GOT3 (cell line): ENCODE measurements at places on chromosomes 13 and 19.

GRCh38 chr19:50708179-50708879 lies 11.3 kb downstream of the SHANK1 start:
- DNase-seq = no peak

DNA sequence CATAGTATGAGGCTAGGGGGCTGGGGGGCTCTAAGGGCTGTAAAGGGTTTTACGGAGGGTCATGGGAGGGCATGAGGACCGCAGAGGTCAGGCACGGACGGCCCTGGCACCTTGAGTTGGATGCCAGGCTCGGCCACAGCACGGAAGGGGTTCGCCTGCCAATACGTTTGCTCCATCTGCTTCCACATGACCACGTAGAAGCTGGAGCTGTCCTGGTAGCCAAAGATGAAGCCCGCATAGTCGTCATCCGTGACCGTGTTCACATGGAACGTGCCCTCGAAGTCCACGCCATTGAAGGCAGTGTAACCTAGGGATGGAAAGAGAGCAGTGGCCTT lies 6.4 kb downstream of the COMP start:
- no peak for DNase-seq

GRCh38 chr13:45195421-45195820 lies 5.4 kb downstream of the KCTD4 start:
- no peak for DNase-seq

GRCh38 chr13:58767566-58767965 lies 1136.0 kb downstream of the PCDH17 start:
- no peak for DNase-seq

GRCh38 chr13:44434766-44435141 lies 61.1 kb downstream of the SERP2 start:
- no peak for DNase-seq

DNA sequence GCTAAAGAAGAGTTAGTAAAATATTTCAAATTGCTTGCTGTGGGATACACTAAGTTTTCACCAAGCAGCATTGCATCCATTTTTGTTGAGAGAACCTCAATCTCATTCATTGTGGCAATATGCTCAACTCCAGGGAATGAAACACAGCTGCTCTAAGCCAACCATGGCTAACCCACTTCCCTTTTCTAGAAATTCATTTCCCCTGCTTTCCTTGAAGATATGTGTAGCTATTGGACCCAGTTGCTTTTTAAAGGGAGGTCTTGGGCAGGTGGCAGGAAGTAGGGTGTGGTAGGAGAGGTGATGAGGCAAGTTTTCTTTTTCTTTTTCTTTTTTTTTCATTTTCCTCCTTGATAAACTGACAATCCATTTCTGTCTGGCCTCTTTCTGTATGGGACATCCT lies 452.2 kb downstream of the FGF14 start:
- DNase-seq = no peak

GRCh38 chr13:28313579-28313978 lies 175.2 kb downstream of the PAN3 start:
- no peak for DNase-seq

- DNase-seq = no peak
Measured at GRCh38 chr13:60448907-60449510, 52.0 kb downstream of the TDRD3 start.

- DNase-seq = no peak
Measured at GRCh38 chr13:82136880-82137279, 1745.4 kb downstream of the SLITRK1 start.

GRCh38 chr13:28248080-28248479 lies 109.7 kb downstream of the PAN3 start:
- DNase-seq = no peak

- no peak for DNase-seq
Measured at GRCh38 chr19:4130744-4131438, 7.0 kb upstream of the MAP2K2 start.

DNA sequence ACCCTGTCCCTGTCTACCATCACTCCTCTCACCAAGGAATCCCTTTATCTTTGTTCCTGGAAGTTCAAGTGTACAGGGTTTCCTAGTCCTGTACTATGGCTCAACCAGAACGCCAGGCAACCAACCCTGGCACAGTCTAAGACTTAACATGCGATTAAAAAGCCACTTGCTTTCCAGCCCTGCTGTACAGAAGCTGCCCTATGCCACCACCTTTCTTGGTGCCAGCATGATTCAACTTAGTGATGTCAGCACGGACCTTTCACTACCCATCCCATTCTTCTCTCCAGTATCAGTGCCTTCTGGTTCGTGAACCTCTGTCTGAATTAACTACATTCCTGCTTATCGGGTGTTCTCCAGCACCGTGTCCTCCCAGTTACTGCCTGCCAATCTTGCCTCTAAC lies 151.1 kb downstream of the KLF12 start:
- no peak for DNase-seq

DNA sequence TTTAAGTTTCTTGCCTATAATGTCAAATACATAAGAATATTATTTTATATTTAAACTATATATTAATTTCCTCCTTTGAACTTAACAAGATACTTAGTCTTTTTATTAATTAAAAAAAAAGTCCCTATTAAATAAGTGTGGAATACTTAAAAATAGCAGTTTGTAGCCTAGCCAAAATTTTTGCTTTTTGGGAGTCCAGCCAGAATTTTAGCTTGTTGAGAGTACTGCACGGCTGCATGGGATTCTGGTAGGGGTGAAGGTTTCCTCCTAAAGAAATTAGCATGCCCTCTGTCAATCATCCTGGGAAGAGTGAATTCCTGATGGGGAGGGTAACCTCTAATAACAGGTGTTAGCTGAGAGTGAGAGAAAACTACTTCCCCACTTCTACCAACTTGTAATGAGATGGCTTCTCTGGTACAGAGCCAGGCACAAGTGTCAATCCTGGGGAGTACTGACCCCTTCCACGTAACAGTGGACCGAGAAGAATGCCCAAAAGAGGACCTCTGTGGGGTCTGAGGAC lies 195.7 kb downstream of the SPRY2 start:
- DNase-seq = no peak

DNA sequence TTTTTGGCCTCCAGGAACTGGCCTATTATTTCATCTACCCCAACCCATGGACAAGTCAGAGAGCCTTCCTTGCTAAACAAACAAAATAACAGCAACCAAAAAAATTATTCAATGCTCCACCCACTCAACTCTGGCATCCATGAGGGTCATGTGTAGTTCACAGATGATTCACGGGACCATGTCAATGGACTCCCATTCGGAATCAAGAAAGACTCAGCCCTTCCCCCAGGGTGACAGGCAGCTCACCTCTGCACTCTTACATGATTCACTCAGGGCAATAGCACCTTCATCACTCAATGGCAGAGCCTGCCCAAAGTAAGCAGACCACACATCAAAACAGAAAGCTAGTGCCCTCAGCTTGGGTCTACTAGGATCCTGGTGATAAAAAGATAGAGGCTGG lies 14.3 kb upstream of the SCEL start:
- DNase-seq = no peak

- peak; percentile 8 for DNase-seq
Measured at GRCh38 chr19:16886305-16886880, 2.4 kb upstream of the F2RL3 start.

GRCh38 chr19:31164791-31165251 lies 184.4 kb downstream of the TSHZ3 start:
- DNase-seq = no peak

DNA sequence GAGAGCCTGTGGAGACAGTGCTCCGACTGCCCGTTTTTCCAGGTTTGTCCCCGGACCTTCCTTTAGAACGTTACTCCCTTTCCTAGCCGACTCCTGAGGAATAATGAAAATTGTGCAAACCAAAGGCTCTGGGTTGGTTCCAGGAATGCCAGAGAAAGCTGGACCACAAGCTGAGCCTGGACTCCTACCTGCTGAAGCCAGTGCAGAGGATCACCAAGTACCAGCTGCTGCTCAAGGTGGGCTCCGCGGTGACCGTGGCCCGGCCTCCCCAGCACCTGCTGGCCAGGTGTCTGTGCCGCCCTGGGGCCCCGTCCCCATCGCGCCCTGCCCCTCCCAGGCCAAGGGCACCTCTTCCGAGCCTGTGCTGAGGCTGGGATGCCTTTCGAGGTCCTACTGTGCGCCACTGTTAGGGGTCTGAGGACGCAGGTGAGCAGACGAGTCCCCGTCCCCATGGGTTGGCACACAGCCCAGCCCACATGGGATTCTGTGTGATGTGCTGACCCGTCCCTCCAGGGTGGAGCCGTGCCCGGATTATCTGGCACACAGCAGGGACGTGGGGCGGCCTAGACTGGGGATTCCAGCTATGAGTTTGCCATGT lies 20.5 kb upstream of the F7 start:
- no peak for DNase-seq

- DNase-seq = no peak
Measured at GRCh38 chr19:14915116-14915515, 26.2 kb upstream of the OR7C2 start.

GRCh38 chr13:90443268-90443667 lies 904.2 kb upstream of the MIR17HG start:
- no peak for DNase-seq

DNA sequence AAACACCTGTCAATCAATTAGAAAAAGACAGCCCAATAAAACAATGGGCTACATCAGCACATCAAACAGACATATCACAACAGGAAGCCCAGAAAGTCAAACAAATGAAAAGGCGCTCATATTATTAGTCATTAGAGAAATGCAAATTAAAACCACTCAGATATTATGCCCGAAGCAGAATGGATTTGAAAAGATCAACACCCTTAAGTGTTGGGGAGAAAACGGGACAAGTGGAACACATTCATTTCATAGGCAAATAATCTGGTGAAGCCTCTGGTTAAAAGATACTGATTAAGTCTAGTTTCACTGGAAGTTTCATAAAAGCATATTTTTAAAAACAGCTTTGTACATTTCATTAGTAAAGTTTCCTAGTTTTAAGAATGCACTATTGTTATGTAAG lies 17.4 kb downstream of the NLRP9 start:
- no peak for DNase-seq

DNA sequence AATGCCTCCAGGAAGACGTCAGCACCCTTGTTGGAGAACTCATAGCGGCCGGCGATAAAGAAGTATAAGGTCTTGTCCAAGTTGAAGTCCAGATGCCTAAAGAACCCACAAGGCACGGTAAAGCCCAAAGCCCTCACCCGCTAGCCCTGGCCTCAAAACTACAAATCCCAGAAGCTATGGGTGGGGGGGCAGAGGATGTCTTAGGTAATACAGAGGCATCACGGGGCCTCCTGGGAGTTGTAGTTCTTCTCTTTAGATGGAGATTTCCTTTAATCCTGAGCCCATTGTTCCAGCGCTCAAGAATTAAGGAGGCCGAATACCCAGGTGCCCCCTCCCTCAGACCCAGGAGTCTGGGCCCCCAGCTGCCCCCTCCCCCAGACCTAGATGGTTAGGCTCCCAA lies 10.8 kb downstream of the GYS1 start:
- no peak for DNase-seq

DNA sequence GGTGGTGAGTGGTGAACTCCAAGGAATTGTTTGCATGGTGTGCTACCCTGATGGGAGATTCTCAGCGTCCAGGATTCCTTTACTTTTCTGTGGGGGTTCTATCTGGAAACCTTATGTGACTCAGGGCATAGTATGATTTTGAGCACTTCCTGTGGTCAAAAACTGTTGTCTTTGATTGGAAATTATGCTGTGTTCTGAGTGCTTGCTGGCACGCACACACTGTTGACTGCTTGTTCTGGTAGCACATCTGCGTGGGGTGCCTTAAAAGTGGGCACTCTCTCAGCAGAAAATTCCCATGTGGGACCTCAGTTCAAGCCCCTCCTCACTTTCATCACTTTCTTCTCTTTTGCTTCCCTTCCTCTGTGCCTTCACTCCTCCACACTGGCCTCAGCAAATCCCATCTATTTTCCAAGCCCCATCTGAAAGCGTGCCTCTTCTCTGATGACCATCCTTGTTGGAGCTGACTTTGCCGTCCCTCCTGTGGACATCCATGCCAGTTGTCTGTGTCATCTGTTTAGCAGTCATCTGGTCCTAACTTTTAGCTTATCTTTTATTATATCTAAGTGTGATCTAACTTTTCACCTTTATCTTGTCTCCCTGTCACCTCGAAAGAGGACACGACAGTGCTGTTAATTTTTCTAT lies 56.4 kb upstream of the NPAS1 start:
- peak; percentile 23 for DNase-seq

- DNase-seq = peak; percentile 55
Measured at GRCh38 chr13:93227878-93228642, 1.5 kb downstream of the GPC6 start.

GRCh38 chr13:98729658-98730057 lies 22.8 kb downstream of the SLC15A1 start:
- DNase-seq = no peak

DNA sequence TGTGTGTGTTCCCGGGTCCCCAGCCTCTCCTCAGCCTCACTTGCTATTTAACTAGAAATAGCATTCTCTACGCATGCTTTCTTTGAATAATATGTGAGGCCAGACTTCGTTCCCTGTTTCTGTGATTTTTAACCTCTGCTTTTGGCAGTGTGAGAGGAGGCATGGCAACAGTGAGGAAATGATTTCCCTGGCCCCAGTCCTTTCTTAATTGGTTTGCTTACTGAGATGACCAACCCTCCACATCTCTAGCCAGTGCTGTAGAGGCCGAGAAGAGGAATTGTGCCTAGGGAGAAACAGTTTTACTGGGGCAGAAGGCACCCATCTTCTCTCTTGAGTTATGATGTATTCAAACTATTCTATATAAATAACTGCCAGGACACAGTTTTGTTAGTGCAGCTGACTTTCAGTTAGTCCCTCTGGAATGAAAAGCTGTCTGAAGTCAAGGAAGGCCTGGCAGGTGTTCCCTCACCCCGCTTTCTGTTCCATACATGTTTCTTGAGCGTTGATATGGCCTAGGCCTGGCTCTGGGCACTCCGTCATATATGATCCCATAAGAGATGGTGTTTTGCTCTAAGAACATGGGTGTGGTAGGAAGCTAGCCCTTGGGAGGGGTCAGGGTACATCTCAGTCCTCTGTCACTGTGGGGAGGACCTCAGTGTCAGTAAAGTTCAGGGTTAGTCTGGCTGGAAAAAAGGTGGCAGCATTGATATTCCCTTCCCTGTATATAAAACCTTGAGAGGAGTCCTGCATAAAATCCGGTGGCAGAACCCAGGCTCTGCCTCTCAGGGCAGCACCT lies 73.7 kb upstream of the NPAS1 start:
- no peak for DNase-seq

DNA sequence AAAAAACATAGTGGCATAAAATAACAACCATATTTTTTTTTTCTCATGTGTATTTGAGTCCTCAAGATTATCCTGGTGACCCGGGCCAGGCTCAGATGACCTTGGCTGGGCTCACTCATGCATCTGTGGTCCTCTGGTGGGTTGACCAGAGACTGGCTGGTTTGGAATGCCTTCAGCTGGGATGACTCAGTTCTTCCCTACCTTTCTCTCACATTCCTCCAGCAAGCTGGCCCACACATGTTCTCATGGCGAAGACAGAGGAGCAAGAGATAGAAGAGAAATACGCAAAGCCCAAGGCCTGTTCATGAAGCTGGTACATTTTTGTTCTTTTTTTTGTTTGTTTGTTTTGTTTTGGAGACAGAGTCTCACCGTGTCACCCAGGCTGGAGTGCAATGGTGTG lies 14.3 kb upstream of the ZNF541 start:
- DNase-seq = no peak

- DNase-seq = no peak
Measured at GRCh38 chr19:10305139-10305806, 4.3 kb downstream of the ZGLP1 start.
